ENCODE measurements at places on chromosomes 1 and 21.

DNA sequence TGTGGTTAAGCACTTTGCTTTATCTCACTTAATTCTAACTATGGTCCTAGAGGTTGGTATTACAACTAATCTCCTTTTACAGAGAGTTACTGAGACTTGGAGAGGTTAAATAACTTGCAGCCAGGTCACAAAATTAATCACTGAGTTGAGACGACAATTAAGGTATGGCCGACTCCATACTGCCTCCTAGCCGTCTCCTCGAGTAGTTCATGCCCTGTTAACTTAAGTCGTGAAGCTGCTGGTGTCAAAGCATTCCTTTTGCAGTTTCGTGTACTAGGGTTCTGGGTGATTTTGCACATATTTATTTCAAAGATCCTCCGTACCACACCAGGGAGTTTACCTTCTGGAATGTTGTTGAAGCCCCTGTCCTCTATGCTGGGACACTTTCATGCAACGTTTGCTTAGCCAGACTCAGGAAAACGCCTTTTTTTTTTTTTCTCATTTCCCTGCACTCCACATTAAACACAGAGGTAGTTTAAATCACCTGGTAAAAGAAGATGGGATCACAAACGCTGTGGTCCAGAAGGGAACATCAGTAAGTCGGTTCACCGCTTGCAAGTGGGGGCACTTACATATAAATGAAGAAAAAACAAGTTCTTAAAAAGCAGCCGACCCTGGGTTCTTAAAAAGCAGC is 570 bp upstream of the NEK7 start:
- peak overlapping the region; percentile 99 for H3K27ac ChIP-seq
- DNase-seq: peak; percentile 81
- H3K4me1 ChIP-seq: peaks cover 30% of the 10 kb centered on the region
- no peaks in the 10 kb centered on the region for H3K36me3 ChIP-seq
- peak overlapping the region; percentile 100 for H3K4me3 ChIP-seq

DNA sequence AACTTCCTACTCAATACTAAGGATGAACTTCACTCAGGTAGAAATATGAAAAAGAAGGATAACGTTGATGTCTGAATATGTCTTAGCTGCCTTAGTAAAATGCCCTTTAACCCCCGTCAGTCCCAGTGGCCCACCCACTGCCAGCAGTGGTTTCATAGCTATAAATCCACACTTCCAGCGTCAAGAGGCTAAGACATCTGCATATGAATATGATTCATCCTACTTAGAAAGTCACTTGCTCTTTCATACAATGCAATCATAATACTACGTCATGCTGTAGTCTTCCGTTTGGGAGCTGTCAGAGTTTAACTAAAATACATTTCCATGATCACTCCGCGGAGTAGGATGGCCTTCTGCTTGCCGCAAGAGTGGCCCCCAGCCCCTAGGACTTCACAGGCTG is 247.3 kb downstream of the SDCCAG8 start:
- H3K27ac ChIP-seq: no peak overlapping the region
- H3K4me1 ChIP-seq: no peaks in the 10 kb centered on the region
- H3K36me3 ChIP-seq: peaks cover 4% of the 10 kb centered on the region
- no peaks in the 10 kb centered on the region for H3K27me3 ChIP-seq
- no peak overlapping the region for H3K4me3 ChIP-seq

GRCh38 chr1:117670976-117671780 is 65.3 kb downstream of the TENT5C start:
- no peaks in the 10 kb centered on the region for H3K36me3 ChIP-seq
- no peak overlapping the region for H3K27ac ChIP-seq
- H3K4me1 ChIP-seq: peaks cover 25% of the 10 kb centered on the region
- H3K4me3 ChIP-seq: no peak overlapping the region
- H3K27me3 ChIP-seq: no peaks in the 10 kb centered on the region

GRCh38 chr1:50971748-50972305 is 1.8 kb downstream of the CDKN2C start:
- peaks cover 15% of the 10 kb centered on the region for H3K4me1 ChIP-seq
- no peaks in the 10 kb centered on the region for H3K27me3 ChIP-seq
- no peak for DNase-seq
- H3K36me3 ChIP-seq: no peaks in the 10 kb centered on the region
- peak overlapping the region; percentile 99 for H3K27ac ChIP-seq

DNA sequence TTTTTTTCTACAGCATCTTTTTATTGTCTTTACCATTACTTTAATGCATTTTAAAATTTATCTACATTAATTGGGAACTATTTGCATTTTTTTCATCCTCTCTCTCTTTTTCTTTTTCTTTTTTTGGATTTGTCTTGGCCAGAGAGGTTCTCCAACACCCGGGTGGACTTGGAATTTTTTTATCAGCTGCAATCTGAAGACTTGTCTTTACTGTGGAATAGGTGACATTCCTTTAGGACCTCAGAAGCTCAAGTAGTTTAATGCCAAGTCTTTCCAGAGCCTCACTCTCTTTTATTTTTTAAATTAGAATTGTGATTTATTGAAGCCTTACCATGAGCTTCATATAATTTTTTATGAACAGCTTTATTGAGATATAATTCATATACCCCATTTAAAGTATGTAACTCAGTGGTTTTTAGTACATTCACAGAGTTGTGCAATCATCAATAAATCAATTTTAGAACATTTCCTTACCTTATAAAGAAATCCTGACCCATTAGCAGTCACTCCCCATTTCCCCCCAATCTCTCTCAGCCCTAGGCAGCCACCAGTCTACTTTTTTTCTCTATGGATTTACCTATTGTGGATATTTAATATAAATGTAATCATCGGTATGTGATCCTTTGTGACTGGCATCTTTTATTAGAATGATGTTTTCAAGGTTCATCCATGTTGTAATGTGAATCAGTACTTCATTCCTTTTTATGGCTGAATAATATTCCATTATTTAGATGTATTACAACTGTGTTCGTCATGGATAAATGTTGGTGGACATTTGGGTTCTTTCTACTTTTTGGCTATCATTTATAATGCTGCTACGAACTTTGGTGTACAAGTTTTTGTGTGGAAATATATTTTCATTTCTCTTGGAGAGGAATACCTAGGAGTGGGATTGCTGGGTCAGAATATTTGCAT is 6.2 kb downstream of the TUFT1 start:
- no peaks in the 10 kb centered on the region for H3K27me3 ChIP-seq
- H3K4me3 ChIP-seq: no peak overlapping the region
- no peak for DNase-seq
- peaks cover 48% of the 10 kb centered on the region for H3K4me1 ChIP-seq
- peak overlapping the region; percentile 84 for H3K27ac ChIP-seq
- H3K36me3 ChIP-seq: no peaks in the 10 kb centered on the region

- no peaks in the 10 kb centered on the region for H3K36me3 ChIP-seq
- H3K27ac ChIP-seq: no peak overlapping the region
- no peak for DNase-seq
- H3K4me1 ChIP-seq: no peaks in the 10 kb centered on the region
- H3K27me3 ChIP-seq: no peaks in the 10 kb centered on the region
These were observed 89.4 kb downstream of the SEC16B start for GRCh38 chr1:177880339-177880891.

DNA sequence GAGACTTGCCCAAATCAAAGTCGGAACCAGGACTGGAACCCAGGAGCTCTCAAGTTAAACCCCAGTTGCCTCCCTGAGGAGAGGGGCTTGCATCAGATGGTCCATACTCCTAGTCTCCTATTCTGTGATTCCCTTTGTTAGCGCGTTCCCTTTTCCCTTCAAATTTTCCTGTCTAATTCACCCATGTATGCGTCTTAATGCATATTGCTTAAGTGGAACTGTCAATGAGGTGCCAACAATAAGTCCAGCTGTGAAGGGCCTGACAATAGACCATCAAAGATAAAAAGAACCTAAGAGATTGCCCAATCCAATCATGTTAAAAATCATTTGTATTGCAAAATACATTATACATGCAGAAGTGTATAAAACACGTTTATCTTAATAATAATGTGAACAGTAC is 634 bp upstream of the SPATA6 start:
- H3K27me3 ChIP-seq: no peaks in the 10 kb centered on the region
- peak overlapping the region; percentile 50 for H3K4me3 ChIP-seq
- no peak for DNase-seq
- peak overlapping the region; percentile 87 for H3K27ac ChIP-seq

DNA sequence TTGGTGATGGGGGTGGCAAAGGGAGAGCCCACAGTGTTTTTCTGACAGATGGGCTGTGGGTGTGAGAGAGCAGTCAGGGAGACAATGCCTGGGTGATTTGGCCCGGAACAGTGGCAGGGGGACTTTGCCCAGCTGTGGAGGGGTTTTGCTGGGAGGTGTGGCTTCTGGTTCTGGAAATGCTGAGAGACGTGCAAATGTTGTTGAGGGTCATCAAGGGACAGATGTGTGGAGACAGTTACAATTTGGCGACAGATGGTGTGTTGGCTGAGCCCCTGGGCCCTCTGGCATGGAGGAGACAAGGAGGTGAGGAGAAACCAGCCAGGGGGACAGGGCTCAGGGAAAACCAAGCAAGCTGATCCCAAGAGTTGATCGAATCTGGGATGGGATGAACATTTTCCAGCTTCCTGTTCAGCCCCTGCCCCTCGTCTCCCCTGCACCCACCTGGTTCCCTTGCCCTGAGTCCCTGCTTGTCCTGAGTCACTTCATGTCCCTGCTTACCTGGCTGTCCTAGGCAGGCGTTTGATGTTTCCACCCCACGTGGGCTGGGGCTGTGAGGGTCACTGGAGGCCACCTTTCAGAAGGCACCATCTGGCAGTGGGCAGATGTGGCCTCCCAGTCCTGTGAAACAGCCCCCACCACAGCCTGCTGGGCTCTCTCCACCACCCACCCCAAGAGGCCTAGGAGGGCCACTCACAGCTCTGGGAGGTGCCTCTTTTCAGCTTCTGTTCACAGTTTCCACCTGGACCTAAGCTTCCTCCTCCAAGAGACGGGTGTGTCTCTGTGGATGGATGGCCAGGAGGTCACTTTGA is 15.8 kb upstream of the ZNF678 start:
- peak overlapping the region; percentile 41 for H3K27ac ChIP-seq
- H3K27me3 ChIP-seq: no peaks in the 10 kb centered on the region
- H3K36me3 ChIP-seq: no peaks in the 10 kb centered on the region

DNA sequence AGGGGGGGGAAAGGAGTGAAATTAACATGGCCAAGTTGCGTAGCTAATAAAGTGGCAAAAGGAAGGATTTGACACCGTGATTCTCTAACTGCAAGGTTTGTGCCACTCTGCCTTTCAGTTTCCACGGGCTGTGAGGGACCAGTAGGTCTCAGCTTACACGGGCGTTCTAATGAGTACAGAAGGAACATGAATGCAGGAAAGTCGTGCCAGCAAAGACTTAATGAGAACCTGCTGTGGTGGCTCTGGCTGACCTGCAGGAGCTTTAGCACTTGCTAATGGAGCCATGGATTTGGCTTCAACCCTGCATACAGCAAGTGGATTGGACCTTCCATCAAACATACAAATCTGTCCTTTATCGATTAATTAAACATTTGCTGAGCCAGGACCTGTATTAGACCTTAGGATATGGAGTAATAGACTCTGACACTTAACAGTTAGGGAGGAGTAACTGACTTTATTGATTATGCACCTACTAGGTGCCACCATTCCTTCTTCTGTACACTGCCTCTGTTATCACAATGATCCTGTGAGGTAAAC is 15.1 kb upstream of the PITHD1 start:
- H3K27me3 ChIP-seq: no peaks in the 10 kb centered on the region
- no peak for DNase-seq
- no peak overlapping the region for H3K4me3 ChIP-seq
- no peak overlapping the region for H3K27ac ChIP-seq
- no peaks in the 10 kb centered on the region for H3K4me1 ChIP-seq
- no peaks in the 10 kb centered on the region for H3K36me3 ChIP-seq

DNA sequence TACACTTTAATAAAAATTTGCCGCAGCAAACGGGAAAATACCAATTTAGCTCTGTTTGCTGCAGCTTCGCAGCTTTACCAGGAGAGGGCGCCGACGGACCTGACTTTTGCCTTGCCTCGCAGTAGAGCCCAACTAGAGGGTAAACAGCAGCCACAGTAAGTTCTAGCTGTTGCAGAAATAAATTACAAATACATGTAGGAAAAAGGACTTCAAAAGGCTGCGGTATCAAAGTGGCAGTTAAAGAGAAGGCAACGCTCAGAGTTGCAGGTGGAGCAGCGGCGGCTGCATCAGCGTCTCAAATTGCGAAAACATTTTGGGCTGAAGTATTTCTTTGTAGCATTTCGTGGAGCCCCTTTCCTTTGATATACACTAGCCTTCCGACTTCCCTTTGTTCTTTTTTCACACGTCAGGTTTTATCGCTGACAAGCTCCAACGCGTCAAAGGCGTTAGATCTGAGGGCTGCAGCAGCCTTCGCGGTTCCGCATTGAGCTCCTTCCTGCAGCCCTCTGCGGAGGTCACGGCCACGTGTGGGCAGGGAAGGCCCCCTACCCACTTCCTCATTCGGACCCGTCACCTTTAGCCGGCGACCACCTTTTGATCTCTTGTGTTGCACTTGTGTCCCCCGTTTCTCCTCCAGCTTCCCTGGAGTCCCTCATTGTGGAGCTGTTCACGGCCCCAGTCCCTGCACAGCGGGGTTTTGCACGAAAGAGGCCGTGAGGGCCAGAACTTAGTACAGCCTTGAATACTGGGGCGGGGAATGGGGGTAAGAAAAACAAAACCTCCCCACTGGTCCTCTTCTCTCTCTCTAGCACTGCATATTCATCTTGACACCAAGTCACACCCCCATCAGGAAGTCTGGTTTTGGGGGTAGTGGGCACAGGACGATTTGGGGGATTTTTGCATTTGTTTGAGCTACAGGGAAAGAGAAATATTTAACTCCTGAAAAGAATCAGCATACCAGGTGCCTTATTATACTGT is 72.8 kb downstream of the S1PR1 start:
- H3K36me3 ChIP-seq: no peaks in the 10 kb centered on the region
- H3K27me3 ChIP-seq: peaks cover 18% of the 10 kb centered on the region
- peak; percentile 39 for DNase-seq
- no peaks in the 10 kb centered on the region for H3K4me1 ChIP-seq
- no peak overlapping the region for H3K4me3 ChIP-seq
- no peak overlapping the region for H3K27ac ChIP-seq

- no peak overlapping the region for H3K4me3 ChIP-seq
- no peak for DNase-seq
- H3K4me1 ChIP-seq: peaks cover under 1% of the 10 kb centered on the region
- H3K27ac ChIP-seq: no peak overlapping the region
These were observed 63.7 kb downstream of the NRIP1 start for GRCh38 chr21:15001113-15001512.

DNA sequence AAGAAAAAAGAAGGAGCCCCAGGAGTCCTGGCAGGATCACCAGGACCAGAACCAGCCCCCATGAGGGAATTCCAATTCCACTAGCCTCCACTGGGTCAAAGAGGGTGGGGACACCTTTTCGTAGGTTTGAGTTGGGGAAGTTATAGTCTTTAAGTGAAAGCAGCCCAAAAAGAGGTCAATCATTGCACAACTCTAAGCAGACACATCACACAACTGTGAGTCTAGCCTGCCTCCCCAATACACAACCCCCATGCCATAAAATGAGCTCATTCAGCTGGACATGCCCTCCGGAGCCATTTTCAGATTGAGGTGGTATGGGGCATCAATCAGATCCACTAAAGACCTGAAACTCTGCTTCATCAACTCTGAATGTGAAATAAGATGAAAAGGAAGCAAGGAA is 179.9 kb downstream of the NPHP4 start:
- H3K27ac ChIP-seq: no peak overlapping the region
- H3K4me3 ChIP-seq: no peak overlapping the region
- H3K27me3 ChIP-seq: peaks cover 9% of the 10 kb centered on the region
- H3K4me1 ChIP-seq: no peaks in the 10 kb centered on the region
- H3K36me3 ChIP-seq: no peaks in the 10 kb centered on the region

- H3K36me3 ChIP-seq: no peaks in the 10 kb centered on the region
- DNase-seq: no peak
- no peaks in the 10 kb centered on the region for H3K27me3 ChIP-seq
- H3K27ac ChIP-seq: no peak overlapping the region
These were observed 36.2 kb downstream of the LDLRAP1 start for GRCh38 chr1:25579292-25580252.

GRCh38 chr1:246517391-246517790 is 10.3 kb upstream of the SMYD3 start:
- no peaks in the 10 kb centered on the region for H3K36me3 ChIP-seq
- H3K4me3 ChIP-seq: no peak overlapping the region
- no peak overlapping the region for H3K27ac ChIP-seq
